Memory B cell (primary cell): ENCODE measurements at places on chromosomes 6 and 20.

DNA sequence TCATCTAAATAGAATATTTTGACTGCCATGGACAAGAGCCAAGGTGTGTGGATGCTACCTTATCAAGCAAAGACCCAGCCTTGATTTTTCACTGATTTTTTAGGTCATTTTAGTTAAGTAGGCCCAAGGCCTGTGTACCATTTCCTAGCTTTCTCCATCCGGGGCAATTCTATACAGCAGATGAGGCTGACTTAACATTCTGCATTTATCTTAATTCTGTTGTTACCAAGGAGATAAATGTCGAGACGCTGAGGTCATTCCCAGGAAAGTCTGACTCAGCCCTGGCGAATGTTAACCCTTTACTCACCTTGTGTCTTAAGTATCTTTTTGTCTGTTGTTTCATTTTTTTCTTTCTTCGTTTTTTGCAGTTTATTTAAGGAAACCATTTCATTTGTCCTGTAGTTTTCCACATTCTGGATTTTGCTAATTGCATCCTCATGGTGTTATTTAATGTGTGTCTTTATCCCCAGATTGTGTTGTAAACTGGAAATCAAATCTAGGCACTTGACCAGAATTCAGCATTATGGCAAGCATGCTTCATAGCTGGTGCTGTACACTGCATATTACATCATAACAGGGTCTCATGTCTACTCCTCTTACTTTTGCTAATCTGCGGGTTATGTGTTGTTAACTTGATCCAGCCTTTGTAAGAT, 277.0 kb downstream of the CDKAL1 start:
- DNase-seq: no peak

- DNase-seq: peak; percentile 51
These were observed at the start of gene PHF10 for GRCh38 chr6:169724494-169725124. Gene PHF10 (minus strand): TSS chr6:169724500. CDS start chr6:169723931, 569 bp downstream.

GRCh38 chr20:16020971-16021370, 552.3 kb downstream of the KIF16B start:
- no peak for DNase-seq

GRCh38 chr6:140809694-140810101, 1323.0 kb upstream of the GJE1 start:
- no peak for DNase-seq

DNA sequence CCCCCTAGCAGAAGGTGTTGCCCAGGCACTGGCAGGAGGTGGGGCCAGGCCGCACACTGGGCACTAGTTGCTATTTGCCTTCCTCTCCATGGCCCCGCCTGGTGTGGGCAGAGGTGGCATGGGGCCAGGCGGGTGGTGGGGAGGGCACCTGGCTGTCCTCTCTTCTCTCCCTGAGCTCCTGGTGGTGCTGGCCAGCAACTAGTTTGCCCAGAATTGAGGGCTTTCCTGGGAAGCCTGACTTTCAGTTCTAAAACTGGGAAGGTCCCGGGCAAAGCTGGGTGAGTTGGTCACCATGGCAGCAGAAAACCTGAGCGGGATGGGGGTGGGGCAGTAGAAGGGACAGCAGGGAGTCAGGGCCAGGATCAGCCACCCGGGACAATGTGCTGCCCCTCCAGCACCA, 48.2 kb downstream of the RBM38 start:
- no peak for DNase-seq

- no peak for DNase-seq
These were observed 80.8 kb upstream of the MPC1 start for GRCh38 chr6:166463359-166464067.

GRCh38 chr6:71134929-71135642, 153.5 kb upstream of the OGFRL1 start:
- DNase-seq: no peak

DNA sequence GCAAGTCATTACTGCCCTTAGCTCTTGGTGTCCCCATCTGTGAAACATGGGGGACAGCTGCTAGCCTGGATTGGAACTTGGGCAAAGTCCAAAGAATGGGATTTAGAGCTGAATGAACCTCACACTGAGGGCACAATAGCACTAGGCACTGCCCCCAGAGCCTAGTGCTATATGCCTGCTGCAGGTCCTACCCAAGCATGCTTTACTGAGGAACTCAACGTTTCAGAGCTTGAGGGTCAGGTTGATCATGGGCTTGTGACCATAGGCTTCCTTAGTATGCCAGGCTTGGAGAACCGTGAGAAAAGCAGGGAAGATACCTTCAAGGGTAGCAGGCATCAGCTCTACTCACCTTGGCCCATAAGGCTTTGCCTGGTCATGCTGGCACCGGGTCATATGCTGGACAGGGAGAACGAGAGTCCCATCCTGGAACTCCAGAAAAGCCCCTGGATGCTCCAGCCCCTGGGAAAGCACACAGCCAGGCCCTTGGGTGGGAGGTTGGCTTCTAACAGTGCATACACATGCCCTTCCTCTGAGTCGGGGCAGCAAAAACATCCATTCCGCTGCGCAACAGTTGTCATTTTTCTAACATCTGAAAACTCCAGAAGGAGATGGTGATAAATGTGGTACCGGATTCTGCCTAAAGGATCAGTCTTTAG, 29.7 kb downstream of the EIF2S2 start:
- no peak for DNase-seq

DNA sequence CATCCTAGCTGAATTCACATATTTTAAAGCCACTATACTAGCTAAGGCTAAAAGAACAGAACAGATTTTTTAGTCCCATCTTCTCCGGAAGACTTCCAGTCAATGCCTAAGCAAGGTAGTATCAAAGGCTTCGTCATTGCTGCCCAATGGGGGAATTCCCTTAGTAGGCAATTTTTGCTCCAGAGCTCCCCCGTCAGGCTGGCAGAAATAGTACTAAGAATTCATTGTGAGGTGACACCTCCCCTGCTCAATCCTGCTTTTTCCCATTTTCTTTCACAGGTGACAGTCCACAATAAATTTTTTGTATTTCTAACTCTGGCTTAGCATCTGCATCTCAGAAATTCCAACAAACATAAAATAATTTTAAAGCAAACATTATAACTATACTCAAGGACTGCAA, 52.8 kb upstream of the SRSF6 start:
- no peak for DNase-seq

DNA sequence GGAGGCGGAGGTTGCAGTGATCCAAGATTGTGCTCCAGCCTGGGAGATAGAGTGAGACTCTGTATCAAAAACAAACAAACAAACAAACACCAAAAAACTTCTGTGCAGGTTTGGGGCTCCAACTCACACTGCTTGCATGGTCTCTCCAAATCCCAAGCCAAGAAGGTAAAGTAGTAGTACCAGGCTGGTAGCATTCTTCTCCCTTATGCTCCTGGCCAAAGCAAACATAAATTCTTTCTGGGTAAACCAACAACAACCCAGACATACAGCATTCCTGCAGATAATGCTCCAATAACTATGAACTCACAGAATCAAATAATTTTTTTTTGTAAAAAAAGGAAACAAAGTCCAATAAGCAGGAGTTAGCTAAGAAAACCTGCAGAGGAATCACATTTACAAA, 57.8 kb upstream of the KLHL31 start:
- no peak for DNase-seq

DNA sequence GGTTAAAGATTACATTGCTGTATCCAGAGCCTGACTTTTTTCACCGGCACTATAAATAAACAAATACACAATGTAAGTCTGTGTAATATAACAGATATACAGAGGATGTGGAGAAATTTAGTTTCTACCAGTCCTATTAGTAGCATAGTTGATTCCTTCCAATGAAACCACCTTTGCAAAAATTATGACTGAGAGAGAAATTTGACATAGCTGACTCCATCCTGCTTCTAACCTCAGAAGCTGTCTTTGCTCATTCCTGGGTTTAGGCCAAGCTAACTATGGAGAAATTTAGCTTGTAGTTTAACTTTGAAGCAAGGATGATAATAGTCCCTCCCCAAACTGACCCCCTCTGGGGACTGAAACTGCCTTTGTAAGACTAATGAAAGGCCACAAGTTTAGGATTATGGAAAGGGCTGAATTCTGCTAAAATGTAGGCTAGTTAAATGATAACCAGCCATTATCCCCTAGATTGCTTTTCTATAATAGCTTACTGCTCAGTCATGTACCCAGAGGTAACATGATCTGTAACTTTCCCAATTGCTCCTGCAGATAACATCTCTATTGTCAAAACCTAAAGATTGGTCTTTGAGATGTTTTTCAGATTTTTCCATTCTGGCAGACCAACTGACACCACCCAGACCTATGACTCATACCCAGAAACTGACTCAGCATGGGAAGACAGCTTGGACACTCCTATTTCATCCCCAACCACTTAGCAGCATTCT, 172.8 kb upstream of the ARG1 start:
- no peak for DNase-seq

GRCh38 chr6:36650848-36651478, 27.6 kb upstream of the CDKN1A start:
- DNase-seq: peak; percentile 42

- DNase-seq: no peak
These were observed 3.5 kb upstream of the HTR1B start for GRCh38 chr6:77466451-77467437.
